AG20443 (cell line): ENCODE measurements at places on chromosomes 5 and 9.
A peak's percentile ranks its signal among the peaks of the same experiment; 100 is the strongest.

DNA sequence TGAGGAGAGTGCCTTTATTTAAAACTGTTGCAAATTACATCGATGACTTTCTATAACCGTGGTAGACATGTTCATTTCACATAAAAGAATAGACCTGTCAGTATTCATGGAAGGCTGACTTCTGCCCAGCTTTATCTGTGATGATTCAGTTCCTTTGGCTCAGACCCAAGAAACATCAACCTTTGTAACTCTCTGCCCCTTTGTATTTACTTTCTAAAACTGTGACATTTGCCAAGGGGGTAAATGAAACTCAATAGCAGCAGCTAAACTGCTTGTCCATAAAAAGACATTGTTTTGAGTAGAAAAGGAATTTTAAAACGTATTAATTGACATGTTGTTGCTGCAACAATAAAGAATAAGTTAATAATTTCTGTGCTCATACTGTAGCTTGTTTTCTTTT, 137.8 kb upstream of the ANKH start:
- no peak for DNase-seq

DNA sequence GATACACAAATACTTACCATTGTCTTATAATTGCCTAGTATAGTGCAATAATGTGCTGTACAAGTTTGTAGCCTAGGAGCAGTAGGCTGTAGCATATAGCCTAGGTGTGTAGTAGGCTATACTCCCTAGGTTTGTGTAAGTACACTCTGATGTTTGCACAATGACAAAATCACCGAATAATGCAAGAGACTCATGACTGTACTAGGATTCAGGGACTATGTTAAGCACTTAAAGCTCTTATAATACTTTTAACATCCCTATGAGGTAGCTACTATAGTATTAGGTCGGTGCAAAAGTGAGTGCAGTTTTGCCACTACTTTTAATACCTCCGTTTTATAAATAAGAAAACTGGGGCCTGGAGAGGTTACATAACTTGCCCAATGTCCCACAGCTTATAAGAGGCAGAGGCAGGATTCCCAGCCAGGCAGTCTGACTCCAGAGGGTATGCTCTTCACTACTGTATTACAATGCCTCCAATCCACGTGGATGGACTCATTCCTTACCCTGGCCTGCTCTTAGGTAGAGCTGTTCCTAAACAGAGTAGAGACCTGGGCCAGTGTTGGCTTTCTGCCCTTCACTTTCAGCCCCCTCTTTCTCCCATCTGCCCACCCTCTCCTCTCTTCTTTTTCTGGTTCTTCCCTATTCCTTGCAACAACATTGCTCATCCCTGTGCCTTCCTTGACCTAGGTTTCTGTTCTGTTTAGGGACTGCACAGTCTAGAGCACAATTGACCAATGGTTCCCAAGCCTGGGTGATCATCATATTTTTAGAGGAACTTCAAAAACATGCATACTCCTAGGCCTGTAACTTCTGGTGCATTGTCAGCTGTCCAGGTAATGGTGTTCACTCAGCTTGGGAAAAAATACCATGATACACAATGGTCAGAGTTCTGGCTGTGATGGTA, 114.0 kb downstream of the CARTPT start:
- DNase-seq = no peak

- DNase-seq = no peak
Observed at GRCh38 chr9:127862075-127863011, 7.9 kb upstream of the ENG start.

DNA sequence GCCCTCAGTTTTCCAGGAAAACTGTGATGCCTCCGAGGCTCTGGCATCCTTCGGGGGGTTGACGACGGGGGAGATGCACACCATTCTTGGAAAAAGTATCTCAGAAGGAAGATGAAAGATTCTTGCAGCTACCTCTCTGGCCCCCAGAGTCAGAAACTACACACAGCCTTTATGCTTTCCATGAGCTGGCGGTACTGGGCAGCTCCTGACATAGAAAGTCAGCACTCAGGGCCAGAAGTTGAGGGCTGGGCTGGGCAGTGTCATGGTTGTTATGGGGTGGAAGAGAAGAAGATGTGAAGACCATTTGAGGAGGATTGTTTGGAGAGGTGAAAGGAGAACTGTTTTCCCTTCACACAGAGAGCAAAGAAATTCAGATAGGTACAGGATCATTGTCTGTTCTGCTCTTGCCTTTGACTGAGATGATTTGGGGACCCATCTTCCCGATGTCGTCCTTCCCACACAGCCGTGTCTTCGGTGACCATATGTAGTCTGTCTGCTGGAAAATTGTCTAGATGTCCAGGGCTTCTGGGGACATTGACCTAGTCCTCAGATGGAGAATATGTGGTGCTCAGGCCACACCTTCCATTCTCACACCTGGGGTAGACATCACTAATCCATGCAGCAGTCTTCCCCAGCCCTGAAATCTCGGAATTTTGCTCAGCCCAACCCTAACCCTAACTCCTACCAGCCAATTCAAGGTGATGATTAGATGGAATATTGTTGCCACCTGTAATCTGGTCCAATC, 237.1 kb downstream of the CACNA1B start:
- DNase-seq = no peak

GRCh38 chr9:3793971-3794383, 268.2 kb upstream of the RFX3 start:
- DNase-seq = peak; percentile 25

DNA sequence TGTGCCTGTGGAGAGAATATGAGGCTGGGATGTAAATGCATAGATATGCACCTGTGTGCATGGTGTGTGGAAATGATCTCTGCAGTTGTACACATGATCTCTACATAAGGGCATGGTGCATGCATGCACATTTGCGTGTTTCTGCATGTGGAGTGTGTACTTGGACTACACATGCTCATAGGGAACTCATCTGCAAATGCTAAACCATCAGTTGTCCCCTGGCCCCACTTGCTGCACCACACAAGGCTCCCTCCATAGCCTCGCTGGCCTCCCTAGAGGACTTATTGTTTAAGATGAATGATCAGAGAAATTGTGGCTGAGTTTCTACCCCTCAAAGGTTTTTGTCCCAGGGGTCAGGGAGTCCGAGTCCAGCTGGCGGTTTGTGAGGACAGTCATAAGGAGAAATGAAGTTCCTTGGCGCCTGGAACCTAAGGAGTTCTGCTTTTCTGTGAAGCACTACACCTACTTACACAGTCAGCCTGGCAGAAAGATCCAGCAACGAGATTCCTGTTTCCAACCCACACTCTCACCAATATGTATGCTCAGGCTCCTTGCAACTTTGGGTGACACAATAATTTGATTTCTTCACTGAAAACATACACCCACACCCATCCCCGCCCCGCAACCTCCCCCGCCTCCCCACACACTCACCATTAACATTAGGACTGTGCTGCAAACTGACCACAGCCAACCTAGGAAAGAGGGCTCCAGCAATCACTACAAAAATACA, 79.9 kb upstream of the CPEB4 start:
- no peak for DNase-seq

- no peak for DNase-seq
Observed at GRCh38 chr5:140140435-140140834, 14.7 kb downstream of the IGIP start.

GRCh38 chr9:119227422-119227821, 141.8 kb downstream of the BRINP1 start:
- no peak for DNase-seq

DNA sequence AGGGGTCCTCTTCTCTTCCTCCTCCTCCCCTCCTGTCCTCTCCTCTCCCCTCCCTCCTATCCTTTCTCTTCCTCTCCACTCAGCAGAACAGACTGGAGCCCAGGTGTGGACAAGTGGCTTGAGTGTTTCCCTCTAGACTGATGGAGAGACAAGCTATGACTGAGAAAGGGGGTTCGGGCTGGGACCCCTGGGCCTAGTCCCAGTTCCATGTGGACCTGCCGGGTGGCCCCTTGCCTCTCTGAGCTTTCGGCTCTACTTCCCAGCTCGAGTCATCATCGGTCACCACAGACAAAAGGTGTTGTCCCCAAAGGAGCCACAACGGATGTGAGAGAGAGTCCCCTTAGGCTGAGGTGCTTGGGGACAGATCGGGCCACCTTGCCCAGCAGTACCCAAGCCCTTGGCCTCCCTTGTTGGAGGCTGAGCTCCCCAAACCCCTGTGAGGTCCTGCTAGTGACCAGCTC, 3.4 kb upstream of the RXRA start:
- DNase-seq = no peak

- no peak for DNase-seq
Observed at GRCh38 chr5:179680780-179681401, at the start of gene CBY3. CBY3 (minus strand) TSS chr5:179681034; CDS start chr5:179680918, 116 bp downstream.

DNA sequence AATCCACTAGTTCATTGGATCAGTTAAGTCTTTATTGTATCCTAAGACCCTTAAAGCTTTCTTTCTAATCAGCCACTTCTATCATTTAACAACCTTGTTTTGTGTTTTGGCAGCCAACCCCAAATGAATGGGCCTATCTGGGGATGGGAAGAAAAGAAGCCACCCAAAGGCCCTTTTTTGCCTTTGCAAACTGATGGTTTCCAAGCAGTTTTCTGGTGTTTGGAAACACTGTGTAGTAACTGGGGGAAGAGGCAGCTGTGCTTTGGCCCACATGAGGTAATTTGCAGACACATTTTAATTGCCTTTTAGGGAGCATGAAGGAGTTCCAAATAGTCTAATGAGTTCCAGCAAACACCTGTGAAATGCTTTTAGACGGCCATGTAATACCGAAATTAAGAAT, 1751.3 kb upstream of the WWC1 start:
- no peak for DNase-seq

DNA sequence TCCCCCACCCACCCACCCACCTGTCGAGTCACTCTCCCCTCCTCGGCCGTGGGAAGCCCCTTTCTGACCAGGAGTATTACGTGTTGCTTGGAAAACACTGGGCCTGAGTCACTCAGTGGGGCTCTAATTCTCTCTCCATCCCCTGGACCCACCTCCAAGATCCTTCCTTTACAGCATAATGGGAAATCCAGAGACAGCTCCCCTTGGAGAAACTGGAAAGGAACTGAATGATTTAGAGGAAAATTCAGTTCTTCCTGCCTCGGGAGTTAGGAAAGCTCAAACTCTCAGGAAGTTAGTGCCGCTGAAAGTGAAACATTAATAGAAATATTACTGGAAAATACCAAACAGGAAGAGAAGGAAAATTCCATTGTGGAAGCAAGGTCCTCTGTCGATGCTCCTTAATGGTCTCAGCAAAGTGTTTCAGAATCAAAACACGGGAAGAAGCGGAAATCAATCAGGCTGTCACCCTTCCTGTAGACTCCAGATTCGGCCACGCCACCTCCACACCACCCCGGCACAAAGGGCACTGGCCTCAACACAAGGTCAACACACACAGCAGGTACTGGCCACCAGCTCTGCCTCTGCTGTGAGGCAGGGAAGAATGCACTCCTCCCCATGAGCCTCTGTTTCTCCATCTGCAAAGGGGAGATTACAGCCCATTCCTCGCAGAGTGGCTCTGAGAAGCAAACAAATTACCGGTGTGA, 9.6 kb downstream of the SHB start:
- DNase-seq = no peak

- DNase-seq = no peak
Observed at GRCh38 chr5:77407152-77407551, 85.0 kb downstream of the WDR41 start.

GRCh38 chr5:178113841-178114324, 551 bp downstream of the N4BP3 start:
- DNase-seq = no peak

DNA sequence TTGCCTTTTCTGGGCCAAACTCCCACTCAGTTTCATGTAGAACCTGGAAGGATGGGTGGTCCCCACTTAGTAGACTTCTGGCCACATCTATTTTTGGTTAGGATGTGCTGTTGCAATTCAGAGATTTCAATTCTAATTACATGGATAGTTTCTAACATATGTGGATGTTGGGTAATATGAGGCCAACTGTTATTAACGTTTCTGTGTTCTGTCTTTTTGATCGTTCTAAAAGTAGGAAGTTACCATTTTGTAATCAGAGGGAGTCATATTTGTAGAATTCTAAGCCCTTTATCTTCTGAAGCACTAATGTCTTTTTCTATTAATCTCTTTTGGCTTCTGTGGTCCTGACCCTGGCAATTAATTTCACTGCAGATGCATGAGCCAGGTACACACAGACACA, 141.6 kb upstream of the SPEF2 start:
- no peak for DNase-seq

- DNase-seq = no peak
Observed at GRCh38 chr5:83983852-83984251, 263.2 kb upstream of the HAPLN1 start.

- DNase-seq = no peak
Observed at GRCh38 chr5:93433422-93433821, 147.6 kb downstream of the NR2F1-AS1 start.

DNA sequence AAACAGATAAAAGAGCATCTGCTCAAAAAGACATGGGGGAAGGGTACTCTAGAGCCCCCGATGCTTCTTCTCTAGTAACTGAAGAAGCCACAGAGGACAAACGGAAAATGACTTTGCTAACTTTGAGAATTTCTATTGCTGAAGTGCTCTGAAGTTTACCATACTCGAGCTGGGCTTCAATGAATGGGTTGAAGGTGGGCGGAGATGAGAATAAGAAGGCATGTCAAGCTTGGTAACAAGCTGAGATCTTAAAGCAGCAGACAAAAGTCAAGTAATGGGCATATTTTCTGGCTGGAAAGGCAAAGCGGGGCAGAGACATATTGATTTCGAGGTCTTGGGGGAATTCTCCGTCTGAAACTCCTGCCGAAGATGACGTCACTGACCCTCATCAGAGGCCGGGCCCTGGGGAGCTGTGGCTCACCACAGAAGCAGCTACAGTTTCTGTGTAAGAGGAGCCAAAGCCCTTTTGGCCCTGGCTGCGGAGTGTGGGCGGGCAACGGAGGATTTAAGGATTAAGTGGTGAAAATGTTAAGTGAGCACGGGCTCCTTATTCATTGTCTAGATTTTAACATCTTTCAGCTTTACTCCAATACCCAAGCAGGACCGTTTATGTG, 115.8 kb upstream of the SLIT3 start:
- DNase-seq = peak; percentile 93

- no peak for DNase-seq
Observed at GRCh38 chr9:89576404-89576839, 28.4 kb upstream of the GADD45G start.

DNA sequence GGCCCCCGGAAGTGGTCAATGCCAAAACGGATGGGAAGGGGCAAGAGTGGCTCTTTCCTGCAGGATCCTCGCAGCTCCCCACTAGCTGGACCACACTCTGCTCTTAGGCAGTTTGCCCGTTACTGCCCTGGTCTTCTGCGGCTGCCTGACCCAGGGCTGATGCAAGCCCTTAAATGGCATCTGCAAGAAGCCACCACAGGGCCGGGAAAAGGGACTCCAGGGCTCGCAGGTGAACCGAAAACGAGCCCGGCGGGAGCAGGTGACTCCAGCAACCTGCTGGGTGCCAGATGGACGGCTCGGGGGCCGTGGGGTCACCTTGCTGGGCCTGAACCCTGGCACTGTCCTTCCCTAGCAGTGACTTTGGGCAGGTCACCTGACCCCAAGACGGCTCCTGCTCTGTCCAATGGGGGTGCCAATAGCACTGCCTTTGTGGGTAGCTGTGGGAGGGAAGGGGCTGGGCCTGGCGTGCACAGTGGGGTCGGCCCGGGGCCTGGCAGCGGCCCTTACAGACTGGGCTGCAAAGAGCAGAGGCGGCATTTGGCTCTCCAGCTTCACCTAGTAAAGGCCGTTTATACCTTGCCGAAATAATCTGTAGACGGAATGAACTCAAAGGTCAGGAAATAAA, 1.3 kb downstream of the TMEM250 start:
- DNase-seq = no peak

GRCh38 chr5:6684075-6684474, 29.2 kb upstream of the TENT4A start:
- DNase-seq = no peak
